ENCODE measurements at places on chromosomes 4 and X.

- DNase-seq: no peak
Measured at GRCh38 chrX:97751735-97752134, 868.0 kb downstream of the RPA4 start.

DNA sequence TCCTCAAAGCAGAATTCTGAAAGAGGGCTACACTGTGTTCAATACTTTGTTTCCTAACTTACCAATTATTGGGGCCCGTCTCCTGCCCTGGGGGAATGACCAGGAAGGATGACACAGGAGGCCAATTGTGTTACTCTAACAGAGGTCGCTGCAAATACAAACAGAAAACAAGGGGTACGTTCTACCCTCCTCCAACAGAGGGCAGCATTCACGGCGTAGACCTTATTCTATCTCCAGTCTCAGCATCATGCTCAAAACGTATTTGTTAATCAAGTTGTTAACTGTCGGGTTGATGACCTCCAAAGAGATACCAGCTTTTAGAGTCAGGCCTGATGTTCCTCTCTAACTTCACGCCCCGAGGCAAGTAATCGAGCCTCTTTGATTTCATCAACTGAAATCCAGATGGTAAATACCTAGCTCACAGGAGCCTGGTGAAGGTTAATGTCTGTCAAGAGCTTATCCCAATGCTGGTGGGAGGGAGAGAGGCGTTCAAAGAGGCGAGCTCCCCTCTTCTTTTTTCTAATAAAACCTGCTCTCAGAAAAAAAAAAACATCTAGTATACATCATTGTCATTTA lies 181.0 kb upstream of the KCNIP4 start:
- no peak for DNase-seq

DNA sequence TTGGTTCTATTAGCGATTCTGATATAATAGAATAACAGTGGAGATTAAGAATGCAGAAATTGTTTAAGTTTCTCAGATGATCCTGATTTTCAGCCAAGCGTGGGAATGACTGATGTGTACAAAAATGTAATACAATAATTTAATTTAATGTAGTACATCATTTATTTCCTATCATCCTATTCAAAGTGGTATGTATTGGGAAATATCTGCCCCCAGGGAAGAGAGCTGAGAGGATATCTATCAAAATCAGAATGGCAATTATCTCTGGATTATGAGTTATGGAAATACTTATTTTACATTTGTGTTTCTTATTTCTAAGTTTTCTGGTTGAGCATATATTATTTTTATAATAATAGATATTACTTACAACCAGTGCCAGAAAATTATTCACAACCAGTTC lies 3.9 kb downstream of the FABP2 start:
- no peak for DNase-seq

DNA sequence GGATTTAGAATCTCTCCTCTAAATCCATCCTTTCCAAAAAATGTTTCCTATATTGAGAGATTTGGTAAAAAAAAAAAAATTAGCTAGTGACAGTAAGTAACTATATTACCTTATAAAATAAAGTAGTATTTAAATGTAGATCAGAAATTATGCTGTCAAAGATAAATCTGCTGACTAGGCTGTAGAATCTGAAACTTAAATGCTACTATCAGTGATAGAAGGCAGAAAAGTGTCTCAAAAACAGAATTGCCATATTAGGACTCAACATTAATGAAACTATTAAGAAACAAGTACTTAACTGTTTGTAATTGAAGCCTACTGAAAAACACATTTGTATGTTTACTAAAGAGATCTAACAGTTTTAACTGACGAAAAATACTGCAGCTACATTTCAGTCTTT lies 8.3 kb downstream of the TAF9B start:
- DNase-seq: no peak

GRCh38 chrX:8191022-8191421 lies 20.0 kb upstream of the VCX2 start:
- peak; percentile 55 for DNase-seq

DNA sequence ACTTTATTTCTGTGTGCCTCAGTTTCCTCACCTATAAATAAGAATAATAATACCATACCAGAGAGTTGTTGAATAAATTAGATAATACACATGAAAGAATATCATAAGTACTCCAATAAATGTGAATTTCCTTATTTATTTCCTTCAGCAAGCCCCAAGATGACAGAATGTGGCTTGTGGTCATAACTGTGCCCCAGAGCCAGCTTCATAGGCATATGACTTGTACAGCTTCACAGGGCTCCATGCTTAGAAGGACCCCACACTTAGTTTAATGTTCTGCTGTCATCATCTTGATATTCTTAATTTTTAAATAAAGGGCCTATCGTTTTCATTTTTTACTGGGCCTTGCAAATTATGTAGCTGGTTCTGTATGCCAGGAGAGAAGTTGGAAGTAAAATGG lies 25.3 kb downstream of the VSIG4 start:
- no peak for DNase-seq

DNA sequence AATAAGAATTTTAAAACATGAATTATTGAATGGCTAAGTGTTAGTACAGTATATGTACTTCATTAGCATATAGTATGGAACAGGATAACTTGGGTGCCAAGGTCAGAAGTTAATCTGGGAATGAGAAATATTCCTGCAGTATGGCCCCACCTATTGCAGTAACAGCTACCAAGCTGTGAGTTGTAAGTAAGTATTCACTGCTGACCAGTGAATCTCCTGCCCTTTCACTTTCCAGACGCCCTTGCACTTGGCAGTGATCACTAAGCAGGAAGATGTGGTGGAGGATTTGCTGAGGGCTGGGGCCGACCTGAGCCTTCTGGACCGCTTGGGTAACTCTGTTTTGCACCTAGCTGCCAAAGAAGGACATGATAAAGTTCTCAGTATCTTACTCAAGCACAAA lies 105.1 kb downstream of the NFKB1 start:
- DNase-seq: no peak

GRCh38 chr4:80161413-80162058 lies 35.8 kb upstream of the PRDM8 start:
- no peak for DNase-seq

Data from breast epithelium (tissue), 4 donors.